ENCODE measurements at places on chromosomes 7 and 10.

- DNase-seq: no peak
Observed at GRCh38 chr7:51146816-51147586, 169.6 kb downstream of the COBL start.

- DNase-seq: no peak
Observed at GRCh38 chr10:132168571-132169030, 18.1 kb upstream of the DPYSL4 start.

- DNase-seq: no peak
Observed at GRCh38 chr10:13830385-13830784, 243.6 kb downstream of the PRPF18 start.

GRCh38 chr7:116757283-116757682 lies 85.3 kb downstream of the MET start:
- DNase-seq: no peak

All from fibroblast of skin of left quadriceps (primary cell).